BJ (cell line): ENCODE measurements at places on chromosomes 13 and 19. TPM values are rescaled to one million over a fixed set of nuclear protein-coding genes. Genes with fewer than 3 reads are reported as not detected.
A peak's percentile ranks its signal among the peaks of the same experiment; 100 is the strongest.

The KLK12 gene
- not detected in 2 replicates for polyA plus RNA-seq

The BCL2L12 gene
- 14.2 and 21.5 TPM in 2 replicates for polyA plus RNA-seq

The ZNF433 gene
- polyA plus RNA-seq, result 1.8 and 2.3 TPM in 2 replicates

The MTUS2 gene
- 0.05 and 0.07 TPM in 2 replicates for polyA plus RNA-seq

The OR10H1 gene
- not detected in 2 replicates for polyA plus RNA-seq

The PSMD8 gene
- polyA plus RNA-seq, result 583 and 662 TPM in 2 replicates

DNA sequence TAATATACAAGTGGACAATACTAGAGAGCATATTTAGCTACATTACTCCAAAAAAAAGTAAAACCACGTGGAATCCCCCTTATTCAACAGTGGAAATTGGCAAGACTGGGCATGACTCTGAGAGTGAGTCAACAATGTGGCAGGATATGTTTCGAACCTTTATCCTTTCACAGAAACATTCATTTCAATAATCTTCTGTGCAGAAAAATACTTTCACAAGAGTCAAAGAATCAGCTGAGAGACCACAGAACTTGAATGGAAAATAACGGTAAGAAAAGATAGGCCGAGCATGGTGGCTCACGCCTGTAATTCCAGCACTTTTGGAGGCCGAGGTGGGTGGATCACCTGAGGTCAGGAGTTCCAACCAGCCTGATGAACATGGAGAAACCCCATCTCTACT is 25.1 kb upstream of the CD70 start:
- no peak for DNase-seq

- no peak for DNase-seq
Observed at GRCh38 chr19:4368128-4368820, 24.9 kb downstream of the MPND start.

DNA sequence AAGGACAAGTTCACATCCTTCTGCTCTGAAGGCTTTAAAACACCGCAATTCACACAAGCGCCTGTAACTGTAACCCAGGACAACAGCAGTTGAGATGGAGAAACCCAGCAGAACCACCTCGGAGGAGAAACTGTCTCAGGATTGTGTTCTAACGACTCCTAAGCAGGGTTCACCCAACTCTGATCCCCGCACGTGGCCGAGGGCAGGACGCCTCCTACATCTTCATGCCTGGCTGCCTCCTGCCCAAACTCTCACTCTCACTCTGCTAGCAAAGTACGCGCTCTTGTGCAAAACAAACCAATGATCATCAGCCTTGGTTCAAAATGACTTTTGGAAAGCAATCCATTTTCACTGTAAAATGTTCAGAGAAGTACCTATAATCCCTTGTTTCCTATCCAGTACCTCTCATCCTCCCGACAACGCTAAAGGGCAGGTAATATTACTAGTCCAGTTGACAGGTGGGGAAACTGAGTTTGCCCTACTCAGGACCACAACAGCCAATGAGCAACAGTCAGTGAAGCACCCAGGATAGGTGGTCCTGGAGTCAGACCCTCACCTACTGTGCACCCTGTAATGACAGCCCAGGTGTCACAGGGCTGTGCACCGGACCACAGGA is 25.6 kb downstream of the EPS15L1 start:
- no peak for DNase-seq

- DNase-seq, result no peak
Observed at GRCh38 chr13:59706101-59706976, 457.4 kb downstream of the DIAPH3 start.

DNA sequence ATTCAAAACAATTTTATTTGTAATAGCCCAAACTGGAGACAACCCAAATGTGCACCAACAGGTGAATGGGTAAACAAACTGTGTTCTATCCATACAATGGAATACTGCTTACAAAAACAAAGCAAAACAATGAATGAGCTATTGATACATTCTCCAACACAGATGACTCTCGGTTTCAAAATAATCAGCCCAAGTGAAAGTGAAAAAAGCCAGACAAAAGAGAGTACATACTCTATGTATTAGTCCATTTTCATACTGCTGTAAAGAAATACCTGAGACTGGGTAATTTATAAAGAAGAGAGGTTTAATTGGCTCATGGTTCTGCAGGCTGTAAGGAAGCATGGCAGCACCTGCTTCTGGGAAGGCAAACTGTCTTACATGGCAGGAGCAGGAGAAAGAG is 65.2 kb upstream of the LRCH1 start:
- DNase-seq, result no peak

- no peak for DNase-seq
Observed at GRCh38 chr13:45258334-45258675, 57.5 kb upstream of the KCTD4 start.

GRCh38 chr19:18833849-18834643 is 2.3 kb downstream of the UPF1 start:
- no peak for DNase-seq

DNA sequence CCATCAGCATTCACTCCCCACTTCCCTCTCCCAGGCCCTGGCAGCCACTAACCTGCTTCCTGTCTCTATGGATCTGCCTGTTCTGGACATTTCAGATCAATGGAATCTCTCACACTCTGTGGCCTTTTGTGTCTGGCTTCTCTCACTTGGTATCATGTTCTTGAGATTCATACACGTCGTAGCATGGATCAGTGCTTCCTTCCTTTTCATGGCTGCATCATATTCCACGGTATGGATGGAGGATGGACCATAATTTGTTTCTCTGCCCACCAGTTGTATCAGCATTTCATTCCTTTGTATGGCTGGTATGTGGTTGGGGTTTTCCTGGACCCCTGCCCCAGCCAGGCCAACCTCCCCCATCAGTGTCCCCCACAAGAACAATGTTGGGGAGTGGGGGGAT is 36.2 kb downstream of the MYO9B start:
- DNase-seq, result no peak

- DNase-seq, result no peak
Observed at GRCh38 chr13:45826731-45827130, 24.8 kb downstream of the SIAH3 start.

GRCh38 chr19:39133431-39134270 is 8.1 kb downstream of the PAK4 start:
- DNase-seq, result no peak

GRCh38 chr19:49631014-49631588 is 8.8 kb downstream of the RRAS start:
- DNase-seq, result no peak

GRCh38 chr19:3682741-3683404 is 17.4 kb downstream of the PIP5K1C start:
- no peak for DNase-seq

GRCh38 chr19:11375143-11375948 is 880 bp downstream of the SWSAP1 start:
- no peak for DNase-seq

GRCh38 chr19:18712981-18713380 is 29.5 kb downstream of the CRTC1 start:
- DNase-seq, result no peak

DNA sequence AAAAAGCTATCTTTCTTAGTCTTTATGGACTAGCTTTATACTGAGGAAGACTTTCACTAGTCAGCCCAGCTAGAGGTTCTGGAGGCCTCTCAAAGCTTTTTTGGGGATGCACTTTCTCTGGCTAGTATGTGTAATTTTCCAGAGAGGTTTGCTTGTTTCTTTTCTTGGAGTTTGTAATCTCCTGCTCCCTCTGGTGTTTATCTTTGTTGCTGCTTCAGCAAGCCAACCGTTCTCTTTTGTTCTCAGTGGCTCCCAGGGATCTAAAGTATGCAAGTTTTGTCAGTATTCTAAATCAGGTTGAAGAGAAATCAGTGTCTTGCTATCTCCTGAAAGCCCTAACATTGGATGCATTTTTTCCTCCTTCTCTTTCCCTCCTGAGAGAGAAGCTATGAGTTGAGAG is 121.1 kb upstream of the MYO16 start:
- no peak for DNase-seq

- DNase-seq, result no peak
Observed at GRCh38 chr19:852136-853013, at the start of gene ELANE. ELANE (plus strand) TSS chr19:852303; CDS start chr19:852329, 26 bp downstream.

GRCh38 chr13:73189776-73190175 is 131.0 kb downstream of the KLF5 start:
- DNase-seq, result no peak

DNA sequence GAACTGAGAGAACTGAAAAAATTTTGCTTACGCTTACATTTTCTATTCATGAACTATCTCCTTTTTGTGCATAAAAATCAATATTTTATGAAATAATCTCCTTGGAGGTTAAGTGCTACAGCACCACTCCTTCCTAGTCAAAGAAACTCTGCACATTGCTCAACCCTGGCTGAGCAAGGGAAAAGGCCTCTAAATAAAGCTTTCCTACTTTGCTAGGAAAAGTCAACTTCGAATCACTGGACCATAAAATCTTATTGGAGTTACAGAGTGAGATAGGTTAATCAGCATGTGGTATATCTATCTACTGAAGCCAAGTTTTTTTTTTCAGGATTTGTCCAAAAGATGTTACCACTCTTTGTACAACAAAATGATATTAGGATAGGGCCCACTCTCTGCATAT is 57.5 kb upstream of the HMGB1 start:
- no peak for DNase-seq

GRCh38 chr19:16077984-16078758 is 1.9 kb downstream of the TPM4 start:
- DNase-seq, result no peak

GRCh38 chr13:68304286-68304893 is 1074.3 kb upstream of the PCDH9 start:
- DNase-seq, result no peak

- no peak for DNase-seq
Observed at GRCh38 chr13:43657485-43657884, 129.3 kb downstream of the ENOX1 start.

DNA sequence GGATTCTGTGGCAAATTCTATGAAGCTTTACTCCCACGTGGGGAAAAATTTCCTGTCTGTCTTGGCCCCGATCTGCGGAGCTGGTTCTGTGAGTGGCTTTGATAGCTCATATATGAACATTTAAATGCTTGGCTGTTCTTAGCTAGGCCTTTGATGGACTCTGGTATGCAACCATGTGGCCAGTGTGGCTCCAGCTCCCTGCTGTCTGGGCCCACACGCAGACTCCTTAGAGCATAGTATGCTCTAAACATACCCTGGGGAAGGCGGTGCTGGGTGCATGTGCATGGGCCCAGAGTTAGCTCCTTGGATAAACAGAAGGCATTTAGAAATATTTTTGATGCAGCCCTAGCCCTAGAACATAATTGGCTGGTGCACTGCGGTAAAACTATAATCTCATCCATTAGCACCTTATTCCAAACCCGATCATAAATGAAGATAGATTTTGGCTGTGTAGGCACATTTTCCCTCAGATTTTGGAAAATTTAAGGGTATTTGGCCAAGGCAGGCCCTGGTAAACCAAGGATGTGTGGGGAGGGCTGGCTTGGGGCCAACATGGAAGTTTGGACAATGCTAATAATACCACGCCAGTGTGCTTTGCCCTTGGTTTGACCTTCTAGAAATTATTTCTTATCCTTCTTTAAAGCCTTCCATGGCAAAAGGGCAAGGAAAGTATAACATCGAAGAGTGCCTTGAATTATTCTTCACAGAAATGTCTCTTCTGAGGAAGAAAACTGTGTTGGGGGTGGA is 153.5 kb downstream of the LMO7 start:
- no peak for DNase-seq

DNA sequence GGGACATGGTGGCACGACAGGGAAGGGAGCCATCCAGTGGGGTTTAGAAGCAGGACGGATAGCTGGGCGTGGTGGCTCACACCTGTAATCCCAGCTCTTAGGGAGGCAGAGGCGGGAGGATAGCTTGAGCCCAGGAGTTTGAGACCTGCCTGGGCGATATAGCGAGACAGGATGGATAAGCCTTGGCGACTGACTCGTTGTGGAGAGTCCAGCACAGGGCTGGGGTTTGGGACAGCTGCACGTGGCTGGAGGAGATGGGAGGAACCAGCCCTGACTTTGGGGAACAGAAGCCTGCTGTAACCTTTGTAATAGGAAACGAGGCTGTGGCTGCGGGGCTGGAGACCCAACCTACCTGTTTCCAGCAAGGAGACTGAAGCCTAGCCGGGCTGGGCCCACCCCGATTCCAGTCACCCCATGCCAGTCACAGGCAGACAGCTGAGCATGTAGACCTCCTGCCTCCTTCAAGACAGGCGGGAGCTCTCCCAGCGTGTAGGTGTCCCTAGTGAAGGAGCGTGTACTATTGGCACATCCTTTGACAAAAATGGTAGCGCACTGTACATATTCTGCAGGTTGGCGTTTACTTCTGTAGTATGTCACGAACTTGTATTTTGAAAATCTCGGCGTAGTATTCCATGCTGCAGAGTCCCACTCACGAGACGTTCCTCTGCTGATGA is 8.0 kb downstream of the LENG1 start:
- DNase-seq, result no peak

- no peak for DNase-seq
Observed at GRCh38 chr19:1045247-1045603, 5.3 kb downstream of the ABCA7 start.

DNA sequence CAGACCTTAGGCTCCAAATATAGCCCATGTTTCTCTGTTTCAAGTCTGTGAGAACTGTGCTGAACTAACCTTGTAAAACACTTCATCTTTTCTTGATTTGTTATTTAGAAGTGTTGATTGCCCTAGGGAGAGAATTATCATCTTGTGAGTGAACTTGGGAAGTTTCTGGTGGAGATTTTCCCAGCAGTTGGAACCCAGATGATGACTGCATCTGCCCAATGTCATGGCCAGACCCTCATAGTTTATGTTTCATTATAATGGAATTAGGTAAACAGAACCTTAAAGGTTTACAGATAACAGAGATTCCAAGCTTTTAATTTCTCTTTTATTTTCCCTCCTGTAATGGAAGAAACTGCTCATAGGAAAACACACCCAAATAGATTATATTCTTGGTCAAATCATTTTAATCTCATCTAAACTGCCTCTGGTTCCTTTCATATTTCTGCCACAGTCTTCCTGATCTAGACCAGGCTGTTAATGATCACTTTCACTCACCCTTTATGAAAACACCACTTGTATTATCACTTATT is 569.1 kb downstream of the KCTD12 start:
- no peak for DNase-seq

DNA sequence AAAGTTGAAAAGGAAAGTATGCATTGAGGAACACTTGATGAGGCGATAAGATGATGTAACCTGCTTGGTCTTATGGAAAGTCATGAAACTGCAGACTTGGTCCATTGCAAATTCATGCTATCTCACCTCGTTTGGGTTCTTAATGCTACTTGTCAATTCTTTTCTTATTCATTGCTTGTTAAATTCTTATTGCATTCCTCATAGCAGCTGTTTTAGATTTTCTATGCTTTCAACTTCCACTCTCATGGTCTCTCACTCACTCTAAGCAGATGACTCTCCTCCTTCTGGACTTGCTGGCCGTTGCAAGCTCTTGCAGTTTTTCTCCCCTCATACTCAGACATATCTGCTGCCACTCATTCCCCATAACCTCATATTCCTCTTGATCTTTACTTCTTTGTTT is 67.8 kb upstream of the CSNK1A1L start:
- DNase-seq, result peak; percentile 86

DNA sequence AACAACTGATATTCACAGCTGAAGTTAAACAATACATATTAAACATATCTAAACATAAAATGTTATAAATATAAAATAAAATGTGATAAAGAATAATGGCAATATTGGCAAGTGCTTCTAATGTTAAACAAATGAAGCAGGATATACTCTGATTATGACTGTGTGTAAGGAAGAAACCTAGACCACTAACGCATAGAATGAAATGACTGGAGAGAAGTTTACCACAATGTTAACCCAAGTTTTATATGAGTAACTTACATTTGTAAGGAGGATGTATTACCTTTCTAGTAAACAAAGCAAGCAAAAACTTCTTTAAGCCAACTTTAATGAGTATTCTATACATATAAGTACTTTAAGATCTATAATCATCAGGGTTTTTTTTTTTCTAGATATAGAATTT is 43.0 kb downstream of the RB1 start:
- no peak for DNase-seq

- no peak for DNase-seq
Observed at GRCh38 chr13:79241697-79242096, 164.4 kb downstream of the RBM26 start.
